Liver (tissue), 10 donors: ENCODE measurements at places on chromosomes 3 and 15. TPM values are rescaled to one million over a fixed set of nuclear protein-coding genes. Genes with fewer than 3 reads are reported as not detected.

AMOTL2 gene
- total RNA-seq = 5.0 TPM

CORO2B gene
- total RNA-seq = 0.50 TPM

- H3K27ac ChIP-seq = no peak overlapping the region
- no peaks in the 10 kb centered on the region for H3K36me3 ChIP-seq
- no peak overlapping the region for H3K4me3 ChIP-seq
- H3K27me3 ChIP-seq = no peaks in the 10 kb centered on the region
Measured at GRCh38 chr15:68614286-68615035, 35.7 kb downstream of the CORO2B start.

- no peaks in the 10 kb centered on the region for H3K36me3 ChIP-seq
- H3K4me1 ChIP-seq = no peaks in the 10 kb centered on the region
- no peak overlapping the region for H3K4me3 ChIP-seq
- DNase-seq = no peak
Measured at GRCh38 chr15:65328506-65329287, 24.2 kb downstream of the RNU5B-1 start.

- DNase-seq = no peak
- H3K4me1 ChIP-seq = no peaks in the 10 kb centered on the region
- H3K4me3 ChIP-seq = no peak overlapping the region
- no peaks in the 10 kb centered on the region for H3K27me3 ChIP-seq
- H3K27ac ChIP-seq = no peak overlapping the region
- H3K36me3 ChIP-seq = no peaks in the 10 kb centered on the region
Measured at GRCh38 chr15:27491666-27492621, 521.0 kb downstream of the GABRG3 start.

DNA sequence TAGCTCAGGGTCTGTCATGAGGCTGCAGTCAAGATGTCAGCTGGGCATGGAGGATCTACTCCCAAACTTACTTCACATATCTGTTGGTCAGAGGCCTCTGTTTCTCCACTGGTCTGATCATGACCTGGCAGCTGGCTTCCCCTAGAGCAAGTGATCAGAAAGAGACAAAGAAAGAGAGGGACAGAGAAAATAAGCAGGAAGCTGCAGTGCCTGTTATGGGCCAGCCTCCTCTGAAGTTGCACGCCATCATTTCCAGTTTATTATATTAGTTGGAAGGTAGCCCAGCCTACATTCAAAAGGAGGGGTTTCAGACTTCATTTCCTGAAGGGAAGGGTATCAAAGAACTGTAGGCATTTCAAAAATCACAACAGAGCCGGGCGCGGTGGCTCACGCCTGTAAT, 5.0 kb upstream of the RPP25 start:
- no peak overlapping the region for H3K27ac ChIP-seq
- no peaks in the 10 kb centered on the region for H3K36me3 ChIP-seq
- peaks cover 17% of the 10 kb centered on the region for H3K4me1 ChIP-seq
- H3K4me3 ChIP-seq = no peak overlapping the region
- H3K27me3 ChIP-seq = no peaks in the 10 kb centered on the region

GRCh38 chr15:31325595-31326155, 960 bp upstream of the KLF13 start:
- peaks cover 31% of the 10 kb centered on the region for H3K4me1 ChIP-seq
- H3K27me3 ChIP-seq = no peaks in the 10 kb centered on the region
- H3K36me3 ChIP-seq = no peaks in the 10 kb centered on the region
- DNase-seq = peak; percentile 85
